Ovary (tissue), 10 donors: ENCODE measurements at places on chromosomes 1 and 21.
A peak's percentile ranks its signal among the peaks of the same experiment; 100 is the strongest.

DNA sequence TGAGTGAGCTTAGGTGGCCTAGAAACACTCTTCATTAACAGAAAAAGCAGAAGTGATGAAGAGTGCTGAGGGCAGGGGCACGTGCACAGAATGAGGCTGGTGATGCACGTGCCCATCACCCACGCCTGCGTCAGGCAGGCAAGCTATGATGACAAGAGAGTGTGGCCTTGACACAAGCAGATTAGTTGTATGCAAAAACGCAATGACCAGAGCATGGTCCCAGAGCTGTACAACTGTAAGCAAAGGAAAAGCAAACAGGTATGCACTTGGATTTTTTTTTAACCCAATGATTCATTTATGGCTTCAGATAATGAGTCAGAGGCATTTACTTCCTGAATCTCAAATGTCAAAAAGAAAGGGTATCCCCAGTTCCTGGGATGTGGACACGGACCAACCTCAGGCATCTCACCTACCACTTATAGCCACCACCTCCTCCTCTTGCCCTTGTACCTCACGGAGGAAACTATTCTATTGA, 9.1 kb upstream of the TMEM61 start:
- no peaks in the 10 kb centered on the region for H3K27me3 ChIP-seq
- H3K4me3 ChIP-seq, result no peak overlapping the region
- DNase-seq, result no peak
- no peaks in the 10 kb centered on the region for H3K36me3 ChIP-seq

- no peaks in the 10 kb centered on the region for H3K27me3 ChIP-seq
- peaks cover 13% of the 10 kb centered on the region for H3K4me1 ChIP-seq
- no peak overlapping the region for H3K27ac ChIP-seq
- peak; percentile 66 for DNase-seq
Measured at GRCh38 chr1:119617751-119618691, 30.0 kb downstream of the ZNF697 start.

GRCh38 chr1:3176820-3177219, 107.8 kb downstream of the PRDM16 start:
- no peak overlapping the region for H3K4me3 ChIP-seq
- no peak for DNase-seq
- no peaks in the 10 kb centered on the region for H3K27me3 ChIP-seq
- H3K27ac ChIP-seq, result no peak overlapping the region

GRCh38 chr1:215704089-215704860, 137.2 kb downstream of the KCTD3 start:
- H3K4me1 ChIP-seq, result no peaks in the 10 kb centered on the region
- H3K27ac ChIP-seq, result no peak overlapping the region
- H3K4me3 ChIP-seq, result no peak overlapping the region
- H3K27me3 ChIP-seq, result no peaks in the 10 kb centered on the region
- DNase-seq, result no peak
- H3K36me3 ChIP-seq, result no peaks in the 10 kb centered on the region

- no peak overlapping the region for H3K4me3 ChIP-seq
- no peaks in the 10 kb centered on the region for H3K27me3 ChIP-seq
- H3K27ac ChIP-seq, result no peak overlapping the region
- DNase-seq, result no peak
- no peaks in the 10 kb centered on the region for H3K36me3 ChIP-seq
- no peaks in the 10 kb centered on the region for H3K4me1 ChIP-seq
Measured at GRCh38 chr21:36690628-36691554, 8.0 kb upstream of the SIM2 start.
